ENCODE measurements at places on chromosomes 4 and X.

- DNase-seq, result no peak
Observed at GRCh38 chr4:174592985-174593335, 70.7 kb upstream of the HPGD start.

DNA sequence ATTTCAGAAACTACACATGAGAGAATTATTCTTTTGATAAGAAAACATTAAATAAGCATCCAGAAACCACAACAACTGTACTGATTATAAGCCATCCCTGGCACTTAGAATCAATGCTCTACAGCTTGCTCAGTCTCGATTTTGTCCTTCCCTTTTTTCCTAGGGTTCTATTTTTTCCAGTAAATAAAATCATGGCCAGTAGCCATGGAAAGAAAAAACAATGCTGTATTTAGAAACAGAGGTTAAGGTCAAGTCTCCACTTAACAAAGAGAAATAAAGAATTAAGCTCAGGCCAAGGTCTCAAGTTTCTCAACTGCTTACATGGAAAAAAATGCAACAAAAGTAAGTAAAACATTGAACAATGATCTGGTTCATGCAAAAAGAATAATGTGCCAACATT lies 38.7 kb upstream of the GRID2 start:
- no peak for DNase-seq

- DNase-seq, result no peak
Observed at GRCh38 chrX:134572816-134573682, 85.2 kb downstream of the PLAC1 start.

DNA sequence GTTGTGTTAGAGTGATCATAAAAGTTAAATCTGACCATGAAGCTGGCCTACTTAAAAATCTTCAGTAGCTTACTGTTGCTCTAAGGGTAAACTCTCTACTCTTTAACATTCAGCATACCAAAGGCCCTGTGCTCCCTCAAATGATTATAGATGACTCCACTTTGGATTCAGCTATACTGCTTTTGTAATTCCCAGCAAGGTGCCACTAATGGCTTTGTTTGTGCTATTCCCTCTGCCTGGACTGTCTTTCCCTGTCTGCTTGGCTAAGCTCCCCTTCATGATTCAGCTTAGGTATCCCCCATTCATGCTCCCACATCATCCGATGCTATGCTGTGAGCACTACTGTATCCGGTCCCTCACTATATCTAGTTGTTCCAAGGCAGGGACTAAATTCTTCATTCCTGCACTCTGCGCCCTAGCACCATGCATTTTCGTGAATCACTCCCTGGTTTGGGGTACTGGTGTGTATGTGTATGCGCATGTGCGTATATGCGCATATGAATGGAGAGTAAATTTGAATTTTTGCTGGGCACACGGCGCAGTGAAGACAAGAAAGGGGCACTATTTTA lies 453 bp upstream of the PBDC1 start:
- no peak for DNase-seq

GRCh38 chr4:133588306-133588705 lies 439.2 kb downstream of the PCDH10 start:
- DNase-seq, result no peak

Data from neural crest cell (in vitro differentiated cells).